Fibroblast of the aortic adventitia (primary cell): ENCODE measurements at places on chromosomes 3 and 15. TPM values are rescaled to one million over a fixed set of nuclear protein-coding genes. Genes with fewer than 3 reads are reported as not detected.

Gene SENP7
- total RNA-seq = 19.5 and 24.0 TPM in 2 replicates

Gene TF
- total RNA-seq = under 0.01 and 4.0 TPM in 2 replicates

Gene COL6A5
- total RNA-seq = under 0.01 TPM in 1 of 2 replicates, not detected in the other

Gene KNG1
- total RNA-seq = not detected in 2 replicates

Gene SOX14
- total RNA-seq = not detected in 2 replicates

Gene SUCNR1
- 0.25 and 4.5 TPM in 2 replicates for total RNA-seq

Gene LIPC
- total RNA-seq = 0.90 and 1.7 TPM in 2 replicates

Gene NLGN1
- 6.1 and 16.1 TPM in 2 replicates for total RNA-seq

Gene LRTM1
- total RNA-seq = not detected in 2 replicates

Gene ABI3BP
- 83.2 and 108 TPM in 2 replicates for total RNA-seq

Gene DYNC1LI1
- total RNA-seq = 42.5 and 84.3 TPM in 2 replicates

Gene ROBO2
- under 0.01 and 1.2 TPM in 2 replicates for total RNA-seq

Gene ATP10A
- total RNA-seq = 4.4 and 5.8 TPM in 2 replicates

Gene RAB5A
- 13.7 and 64.2 TPM in 2 replicates for total RNA-seq

Gene PEX11A
- 8.7 and 13.0 TPM in 2 replicates for total RNA-seq

Gene AMOTL2
- 65.0 and 75.7 TPM in 2 replicates for total RNA-seq

Gene BOC
- 16.9 and 25.9 TPM in 2 replicates for total RNA-seq

Gene OIP5
- total RNA-seq = 0.25 and 9.0 TPM in 2 replicates

Gene XRN1
- total RNA-seq = 46.9 and 56.3 TPM in 2 replicates

Gene HTR3E
- total RNA-seq = not detected in 2 replicates

Gene STT3B
- 89.3 and 151 TPM in 2 replicates for total RNA-seq

Gene ZNF662
- 0.74 and 2.6 TPM in 2 replicates for total RNA-seq

Gene PGBD4
- total RNA-seq = 1.6 and 2.2 TPM in 2 replicates

Gene HYAL3
- total RNA-seq = 1.2 and 3.1 TPM in 2 replicates

Gene FILIP1L
- total RNA-seq = 15.2 and 34.3 TPM in 2 replicates

Gene PCOLCE2
- 31.6 and 98.4 TPM in 2 replicates for total RNA-seq

Gene TTC23
- total RNA-seq = 13.5 and 36.7 TPM in 2 replicates

Gene CHRNA5
- total RNA-seq = 1.1 and 1.6 TPM in 2 replicates

Gene IMPG2
- 0.45 and 0.65 TPM in 2 replicates for total RNA-seq

Gene ERC2
- 0.09 TPM in 1 of 2 replicates, not detected in the other for total RNA-seq

Gene TGM5
- total RNA-seq = not detected in 2 replicates

Gene CDCP1
- 1.3 and 32.8 TPM in 2 replicates for total RNA-seq

Gene LYZL4
- total RNA-seq = not detected in 2 replicates
